Cortex of kidney (tissue), 1 donor: ENCODE measurements at places on chromosomes 6 and 20.

- DNase-seq: no peak
Measured at GRCh38 chr6:18070486-18070885, 52.0 kb downstream of the NHLRC1 start.

DNA sequence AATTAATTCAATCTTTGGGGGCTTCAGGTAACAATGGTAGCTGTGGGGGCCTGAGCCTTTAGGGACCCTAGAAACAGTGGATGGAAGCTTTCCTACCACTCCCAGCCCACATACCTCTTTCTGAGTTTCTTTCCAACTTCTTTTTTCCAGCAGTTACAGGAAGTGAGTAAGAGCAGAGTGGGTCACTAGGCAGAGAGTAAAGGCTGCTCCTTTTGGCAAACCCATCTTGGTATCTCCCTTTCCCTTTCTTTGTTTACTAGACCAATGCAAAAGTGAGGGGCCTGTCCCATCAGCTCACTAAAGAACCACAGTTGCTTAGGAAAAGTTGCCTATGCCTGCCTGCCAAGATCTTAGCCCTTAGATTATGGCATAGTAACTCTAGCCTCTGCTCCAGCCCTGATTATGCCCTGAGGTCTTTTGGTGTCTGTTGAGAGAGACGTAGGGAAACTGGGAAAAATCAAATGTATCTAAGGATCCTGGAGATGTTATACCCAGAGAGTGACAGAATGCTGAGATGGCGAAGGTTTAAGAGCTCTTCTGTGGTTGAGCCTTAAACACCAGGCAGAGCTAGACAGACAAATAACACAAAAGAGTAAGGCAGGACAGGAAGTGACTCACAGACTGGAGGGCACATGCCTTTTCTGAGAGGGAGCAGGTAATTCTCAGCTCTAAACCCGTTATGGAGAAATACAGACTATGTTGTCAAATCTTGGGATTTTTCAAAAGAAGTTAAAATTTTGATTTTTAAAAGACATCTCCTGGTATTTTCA, 31.3 kb downstream of the TRMT6 start:
- DNase-seq: no peak

DNA sequence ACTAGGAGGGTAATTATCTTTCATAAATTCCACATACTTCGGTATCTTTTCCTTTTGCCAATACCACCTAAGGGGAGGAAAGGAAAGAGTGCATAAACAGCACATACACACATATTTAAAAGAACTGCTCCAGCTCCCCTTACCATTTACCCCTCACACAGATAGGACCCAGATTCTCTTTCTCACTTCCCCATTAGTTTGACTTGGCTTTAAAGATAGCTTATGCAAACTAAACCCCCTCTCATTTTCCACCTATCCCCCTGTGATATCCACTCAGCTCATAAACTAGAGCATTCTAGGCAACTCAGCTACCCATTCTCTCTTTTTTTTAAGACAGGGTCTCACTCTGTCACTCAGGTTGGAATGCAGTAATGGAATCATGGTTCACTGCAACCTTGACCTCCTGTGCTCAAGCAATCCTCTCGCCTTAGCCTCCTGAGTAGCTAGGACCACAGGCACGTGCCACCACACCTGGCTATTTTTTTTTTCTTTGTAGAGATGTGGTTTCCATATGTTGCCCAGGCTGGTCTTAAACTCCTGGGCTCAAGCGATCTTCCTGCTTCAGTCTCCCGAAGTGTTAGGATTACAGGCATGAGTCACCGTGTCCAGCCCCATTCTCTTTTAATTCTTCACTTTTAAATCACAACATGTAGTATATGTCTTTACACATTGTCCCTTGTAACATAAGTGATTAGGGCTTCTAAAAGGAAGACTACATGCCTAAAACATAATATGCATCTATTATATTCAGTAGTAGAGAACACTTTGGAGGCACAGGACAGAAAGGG, 4.0 kb downstream of the FUCA2 start:
- no peak for DNase-seq

DNA sequence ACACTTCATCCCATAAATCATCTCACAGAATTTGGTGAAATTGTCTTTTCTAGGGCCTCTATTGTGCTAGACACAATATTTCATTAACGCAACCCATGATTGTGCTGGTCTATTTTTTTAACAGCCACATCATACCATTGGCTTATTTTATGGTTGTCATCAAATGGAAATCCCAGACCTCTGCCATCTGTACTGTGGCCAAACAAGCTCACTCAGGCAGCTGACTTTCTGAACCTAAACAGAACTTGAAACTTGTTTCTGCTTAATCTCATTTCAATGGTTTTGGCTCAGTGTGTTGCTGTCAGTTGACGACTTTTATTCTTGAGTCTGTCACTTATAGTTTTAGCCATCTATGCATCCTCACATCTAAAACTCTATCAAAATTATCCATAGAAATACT, 111.8 kb downstream of the HAO1 start:
- no peak for DNase-seq

DNA sequence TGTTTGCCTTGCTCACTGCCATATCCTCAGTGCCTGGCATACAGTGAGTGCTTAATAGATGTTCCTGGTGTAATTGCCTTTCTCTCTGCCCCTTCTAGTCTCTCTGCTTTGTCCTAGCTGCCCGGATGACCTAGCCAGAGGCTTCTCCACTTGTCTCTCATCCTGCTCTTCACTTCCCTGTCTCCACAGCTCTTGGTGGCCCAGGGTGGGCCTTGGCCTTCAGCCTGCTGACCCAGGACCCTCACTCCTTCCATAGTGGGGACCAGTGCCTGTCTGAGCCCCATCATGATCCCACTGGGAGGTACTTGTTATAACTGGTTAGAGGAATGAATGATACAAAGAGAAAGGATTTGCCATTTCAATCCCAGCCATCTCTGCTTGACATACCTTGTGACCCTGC, 49.2 kb upstream of the BLCAP start:
- no peak for DNase-seq

DNA sequence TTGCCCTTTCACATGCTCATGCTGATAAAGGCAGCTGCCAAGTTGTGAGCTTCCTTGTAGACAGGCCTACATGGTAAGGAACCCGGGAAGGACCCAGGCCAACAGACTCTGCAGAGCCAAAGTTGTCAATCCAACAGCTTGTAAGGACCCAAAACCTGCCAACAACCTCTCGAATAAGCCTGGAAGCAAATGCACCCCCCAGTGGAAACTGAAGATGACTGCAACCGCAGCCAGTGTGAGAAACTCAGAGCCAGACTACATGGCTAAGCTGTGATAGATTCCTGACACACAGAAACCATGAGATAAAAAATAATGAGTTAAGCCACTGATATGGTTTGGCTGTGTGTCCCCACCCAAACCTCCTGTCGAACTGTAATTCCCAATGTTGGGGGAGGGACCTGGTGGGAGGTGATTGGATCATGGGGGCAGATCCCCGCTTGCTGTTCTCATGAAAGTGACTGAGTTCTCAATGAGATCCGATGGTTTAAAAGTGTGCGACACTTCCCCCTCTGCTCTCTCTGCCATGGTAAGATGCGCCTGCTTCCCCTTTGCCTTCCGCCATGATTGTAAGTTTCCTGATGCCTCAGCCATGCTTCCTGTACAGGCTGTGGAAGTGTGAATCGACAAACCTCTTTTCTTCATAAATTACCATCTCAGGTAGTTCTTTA, 18.8 kb upstream of the CLPSL2 start:
- no peak for DNase-seq

GRCh38 chr6:75483136-75483952, 10.3 kb downstream of the FILIP1 start:
- no peak for DNase-seq

DNA sequence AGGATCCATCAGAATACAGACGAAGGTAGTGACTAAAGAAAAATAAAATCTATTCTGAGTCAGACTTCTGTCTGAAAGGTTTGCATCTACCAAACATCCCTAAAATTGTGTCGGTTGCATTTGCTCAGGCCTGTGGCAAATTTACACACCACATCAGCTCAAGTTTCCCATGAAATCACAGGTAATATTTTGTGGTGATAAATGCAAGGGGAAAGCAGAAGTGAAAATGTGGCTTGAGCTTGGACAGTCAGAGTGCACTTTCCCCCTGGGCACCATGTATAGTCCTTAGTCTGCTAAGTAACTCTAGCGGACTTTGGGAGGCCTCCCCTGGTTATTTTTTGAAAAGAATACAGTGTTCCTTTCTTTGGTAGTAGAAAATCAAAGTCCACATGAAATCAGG, 159.1 kb downstream of the PKHD1 start:
- DNase-seq: no peak

DNA sequence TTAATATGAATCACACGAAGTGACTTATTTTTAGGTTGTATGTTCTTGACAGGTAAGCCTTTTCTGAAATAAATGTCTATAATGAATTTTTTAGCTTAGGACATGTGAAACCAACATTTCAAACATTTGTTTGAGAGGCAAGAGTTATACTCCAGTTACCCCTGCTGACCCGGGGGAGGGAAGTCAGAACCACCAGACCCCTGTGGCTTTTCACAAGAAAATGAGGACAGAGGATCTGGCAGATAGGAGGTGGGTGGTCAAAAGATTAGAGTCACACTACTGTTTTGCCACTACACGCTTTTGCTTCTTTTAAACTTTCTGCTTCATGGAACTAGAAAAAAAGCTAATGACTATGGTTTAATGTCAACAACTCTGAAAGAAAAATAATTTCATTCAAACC, 27.5 kb upstream of the ADGRF4 start:
- no peak for DNase-seq

DNA sequence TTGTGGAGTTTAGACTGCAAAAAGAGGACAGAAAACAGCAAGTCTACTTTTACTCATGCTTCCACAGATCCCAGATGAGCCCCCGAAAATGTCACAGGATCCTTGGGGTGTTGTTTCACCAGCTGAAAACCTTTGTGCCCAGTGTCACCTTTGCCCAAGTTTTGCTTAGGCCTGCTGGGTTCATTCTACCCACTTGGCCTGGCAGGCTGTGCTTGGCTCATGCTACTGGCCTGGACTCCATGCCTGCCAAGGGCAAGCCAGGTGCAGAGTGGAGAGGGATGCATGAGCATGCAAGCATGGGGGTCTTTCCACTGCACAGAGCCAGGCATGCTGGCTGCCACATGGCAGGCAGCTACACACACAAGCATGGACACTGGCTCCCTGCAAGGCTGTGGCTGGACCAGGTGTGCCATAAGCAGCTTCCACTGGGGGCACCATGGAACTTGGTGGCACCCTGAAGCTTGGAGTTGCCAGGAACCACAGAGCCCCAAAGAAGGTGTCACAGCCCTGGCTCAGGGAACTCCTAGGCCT, 1082.0 kb downstream of the KHDRBS2 start:
- no peak for DNase-seq

- no peak for DNase-seq
Measured at GRCh38 chr6:52435345-52435744, 15.2 kb downstream of the EFHC1 start.

DNA sequence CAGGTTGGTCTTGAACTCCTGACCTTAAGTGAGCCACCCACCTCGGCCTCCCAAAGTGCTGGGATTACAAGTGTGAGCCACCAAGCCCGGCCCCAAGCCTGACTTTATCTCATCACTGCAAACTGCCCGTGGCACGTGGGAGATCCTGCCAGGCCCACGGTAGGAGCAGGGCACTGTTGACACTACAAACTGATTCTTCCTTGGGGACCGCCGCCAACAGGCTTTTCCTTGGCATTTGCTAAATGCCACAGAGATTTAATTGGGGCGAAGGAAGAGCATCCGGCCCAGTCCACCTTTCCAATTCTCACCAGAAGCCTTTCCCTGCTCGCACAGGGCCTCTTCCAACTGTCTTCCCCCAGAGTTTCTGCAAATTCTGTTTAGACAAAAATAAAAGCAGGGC, 11.0 kb downstream of the ATP9A start:
- DNase-seq: no peak

DNA sequence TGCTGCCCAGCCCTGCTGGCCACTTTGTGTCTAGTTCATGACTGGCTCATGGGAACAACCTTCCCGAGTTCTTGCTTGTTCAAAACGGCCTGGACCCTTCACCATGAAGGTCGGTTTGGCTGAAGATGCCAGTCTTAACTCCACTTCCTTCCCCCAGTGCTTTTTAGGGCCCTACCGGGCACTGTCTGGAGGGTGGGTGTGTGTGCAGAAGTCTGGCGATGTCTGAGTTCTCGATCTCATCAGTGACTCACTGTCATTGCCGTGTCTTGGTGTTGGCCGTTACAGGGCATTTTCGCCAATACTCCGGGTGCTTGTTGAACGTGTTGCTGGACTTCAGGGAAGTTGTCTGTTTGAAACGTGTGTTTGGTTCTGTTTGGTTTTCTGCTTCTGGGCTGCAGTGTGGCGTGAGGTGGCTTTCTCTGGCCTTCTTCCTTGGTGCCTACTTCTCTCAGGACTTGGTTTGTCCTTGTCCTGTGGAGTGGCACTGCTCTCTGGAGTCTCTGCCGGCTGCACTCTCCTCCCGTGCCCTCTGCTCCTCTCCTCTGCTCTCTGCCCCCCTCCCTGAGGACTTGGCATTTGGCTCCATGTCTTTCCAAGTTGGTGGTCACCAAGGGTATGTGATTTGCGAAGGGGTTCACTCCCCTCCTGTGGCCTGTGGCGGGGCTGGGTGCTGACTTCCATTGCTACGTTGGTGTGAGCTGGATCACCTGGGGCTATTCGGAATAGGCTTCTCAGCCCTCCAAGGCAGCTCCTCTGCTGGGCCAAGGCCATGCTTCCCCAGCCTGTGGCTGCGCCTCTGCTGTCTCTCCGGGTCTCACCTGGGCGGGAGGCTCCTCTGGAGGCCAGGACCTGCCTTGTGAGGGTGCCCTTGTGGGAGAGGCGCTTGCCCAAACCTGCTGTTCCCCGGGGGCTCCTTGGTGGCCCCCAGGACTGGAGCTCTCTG, 38.2 kb downstream of the PYGB start:
- no peak for DNase-seq

GRCh38 chr6:17418281-17419188, 25.1 kb downstream of the CAP2 start:
- no peak for DNase-seq

DNA sequence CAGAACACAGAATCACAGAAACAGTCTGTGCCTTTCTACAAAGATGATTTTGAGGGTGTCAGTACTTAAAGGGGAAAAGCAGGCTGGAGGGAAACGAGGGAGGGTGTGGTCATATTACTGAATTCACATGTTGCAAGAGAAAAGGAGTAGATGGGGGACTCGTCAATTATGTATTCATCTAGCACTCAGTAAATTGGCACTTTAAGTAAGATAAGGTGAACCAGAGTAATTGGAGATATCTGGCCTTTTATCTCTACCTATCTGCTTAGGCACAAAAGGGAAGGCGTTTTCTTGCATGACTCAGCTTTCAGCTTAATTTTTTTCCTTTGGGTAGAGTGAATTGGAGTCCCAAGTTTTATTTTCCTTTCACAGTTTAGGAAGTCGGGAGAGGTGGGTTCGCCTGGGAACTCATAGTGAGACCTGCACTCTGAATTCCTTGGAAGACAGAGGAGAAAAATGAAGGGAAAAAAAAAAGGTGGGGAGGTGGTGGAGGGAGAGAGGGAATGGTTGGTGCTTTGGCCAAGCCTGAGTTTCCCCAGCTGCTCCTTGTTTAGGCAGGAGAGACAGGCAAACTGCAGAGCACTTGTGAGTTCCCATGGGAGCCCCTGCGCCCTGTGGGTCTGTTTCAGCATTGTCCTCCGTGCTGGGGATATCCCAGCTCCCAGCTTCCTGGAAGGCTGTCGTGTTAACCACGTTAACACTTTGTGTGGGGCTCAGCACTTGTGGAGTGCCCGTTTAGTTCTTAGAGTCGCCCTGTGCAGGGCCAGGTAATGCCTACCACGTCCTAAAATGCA, 19.7 kb upstream of the GTSF1L start:
- DNase-seq: no peak
